ENCODE measurements at places on chromosomes 7 and 10.

DNA sequence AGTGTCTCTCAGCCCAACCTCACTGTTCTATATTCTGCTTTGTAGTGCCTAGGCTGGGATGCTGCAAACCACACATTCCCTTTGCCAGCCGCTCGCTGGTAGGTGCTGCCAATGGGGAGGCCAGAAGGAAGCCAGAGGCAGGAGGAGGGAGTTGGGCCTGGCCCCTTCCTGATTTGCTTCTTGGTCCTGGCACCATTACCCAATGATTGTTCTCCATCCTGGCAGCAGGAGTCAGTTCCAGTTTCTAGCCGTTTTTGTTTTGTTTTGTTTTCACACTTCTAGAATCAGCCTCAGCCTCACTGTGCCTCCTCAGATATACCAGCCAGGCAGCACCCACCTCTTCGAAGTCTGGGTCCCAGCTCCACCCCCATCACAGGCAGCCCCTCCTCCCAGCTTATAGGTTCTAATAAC lies 27.4 kb upstream of the LOXL4 start:
- no peak for DNase-seq

- DNase-seq, result no peak
Observed at GRCh38 chr7:115227473-115228235, 305.8 kb downstream of the MDFIC start.

DNA sequence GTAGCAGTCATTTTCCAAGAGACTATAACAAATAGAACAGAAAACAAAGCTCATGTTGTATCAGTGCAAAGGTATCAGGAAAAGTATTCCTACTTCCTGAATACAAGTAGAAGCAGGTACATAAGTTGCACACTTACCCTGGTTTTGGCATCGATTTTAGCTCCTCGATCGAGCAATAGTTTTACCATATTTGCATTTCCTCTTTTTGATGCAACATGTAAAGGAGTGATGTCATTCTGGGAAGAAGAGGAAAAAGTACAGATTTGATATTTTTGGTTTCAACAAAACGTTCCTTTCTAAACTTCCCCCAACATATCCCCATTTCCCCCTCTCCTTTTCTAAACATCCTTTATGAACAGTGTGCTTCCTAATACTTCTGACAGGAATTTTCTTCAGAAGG lies 155.1 kb downstream of the ANK3 start:
- DNase-seq, result no peak

DNA sequence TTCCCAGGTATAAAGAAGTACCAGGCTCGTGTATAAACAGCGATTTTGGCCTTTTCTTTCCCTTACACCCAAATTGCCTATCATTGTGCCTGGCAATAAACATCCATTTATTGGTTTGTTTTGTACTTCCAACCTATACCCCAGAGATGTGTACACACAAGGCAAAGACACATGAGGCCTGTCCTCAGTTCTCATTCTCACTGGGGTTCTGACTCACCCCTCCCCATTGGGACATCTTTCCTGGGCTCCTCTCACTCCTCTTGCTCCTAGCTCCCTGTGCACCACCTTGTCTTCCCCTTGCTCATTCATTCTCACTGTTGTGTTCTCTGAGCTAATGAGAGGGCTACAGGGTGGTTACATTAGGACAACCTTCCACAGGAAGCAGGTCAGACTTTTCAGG lies 240.7 kb downstream of the ANK3 start:
- DNase-seq, result no peak

DNA sequence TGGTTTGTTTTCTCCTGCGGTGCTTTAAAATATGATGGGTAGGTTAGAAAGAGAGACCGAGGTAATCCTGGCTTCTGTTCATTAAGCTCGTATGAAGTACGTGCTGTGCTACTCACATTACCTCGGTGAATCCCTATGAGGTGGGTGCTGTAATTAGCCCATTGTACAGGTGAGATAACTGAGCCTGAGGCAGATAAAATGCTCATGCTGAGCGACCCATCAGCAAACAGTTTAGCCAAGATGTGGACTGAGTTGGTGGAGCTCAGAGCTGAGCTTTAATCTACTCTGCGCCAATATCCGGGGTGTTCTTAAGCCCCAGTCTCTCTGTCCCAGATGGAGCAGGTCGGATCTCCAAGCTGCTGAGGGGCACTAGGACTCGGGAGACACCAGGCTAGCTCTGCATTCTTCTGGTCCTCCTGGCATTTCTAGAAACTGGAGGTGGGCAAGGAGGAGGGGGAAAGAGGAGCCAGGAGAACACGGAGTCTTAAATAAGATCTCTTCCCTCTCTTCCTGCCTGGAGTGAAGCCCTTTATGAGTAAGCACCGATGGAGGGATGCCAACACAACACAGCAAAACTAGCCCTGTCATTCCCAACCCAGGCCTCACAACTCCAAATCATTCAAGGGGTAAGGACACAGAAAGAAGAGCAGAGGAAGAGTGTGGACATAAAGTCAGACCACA lies 458.5 kb downstream of the KCNMA1 start:
- no peak for DNase-seq

- no peak for DNase-seq
Observed at GRCh38 chr10:49369216-49370162, 26.4 kb downstream of the DRGX start.

DNA sequence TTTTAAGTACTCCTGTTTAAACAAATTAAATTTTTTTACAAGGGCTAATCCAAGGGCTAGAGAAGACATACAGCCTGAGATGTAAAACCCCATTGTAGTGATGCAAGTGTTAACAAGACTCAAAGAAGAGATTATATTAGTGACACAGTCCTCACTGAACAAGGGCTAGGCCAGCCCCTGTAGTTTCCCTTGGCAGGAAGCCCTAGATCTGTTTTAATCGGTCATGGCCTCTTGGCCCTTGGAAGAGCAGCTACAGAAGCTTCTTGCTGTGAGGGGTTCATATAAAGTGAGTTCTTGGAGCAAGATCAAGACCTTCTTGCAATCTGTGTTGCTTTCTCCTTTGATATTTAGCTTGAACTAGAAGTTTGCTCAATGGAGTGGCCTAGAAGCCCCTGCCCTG lies 1339.4 kb downstream of the XPNPEP1 start:
- no peak for DNase-seq

DNA sequence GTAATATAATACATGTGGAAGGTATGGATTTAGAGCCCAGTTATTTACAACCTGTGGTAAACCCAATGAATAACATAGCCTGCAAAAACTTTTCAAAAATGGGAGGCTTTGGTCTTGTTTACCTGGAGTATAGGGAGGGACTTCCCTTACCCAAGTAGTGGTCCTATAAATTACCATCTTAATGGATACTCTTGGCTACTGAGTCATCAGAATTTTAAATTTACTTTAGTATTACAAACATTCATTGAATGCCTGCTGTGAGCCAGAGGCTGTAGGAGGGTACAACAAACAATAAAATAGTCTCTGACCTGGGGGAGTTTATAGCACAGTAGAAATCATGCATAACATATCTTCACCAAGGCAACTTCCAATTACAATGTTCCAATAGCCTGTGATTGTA lies 365.1 kb downstream of the BBS9 start:
- no peak for DNase-seq

- DNase-seq, result no peak
Observed at GRCh38 chr7:2631946-2632732, at the start of gene TTYH3. Gene TTYH3, plus strand, starts transcription at chr7:2631986. Its CDS starts 170 bp downstream, at chr7:2632156.

- DNase-seq, result no peak
Observed at GRCh38 chr7:75649462-75649861, 89.3 kb downstream of the HIP1 start.

DNA sequence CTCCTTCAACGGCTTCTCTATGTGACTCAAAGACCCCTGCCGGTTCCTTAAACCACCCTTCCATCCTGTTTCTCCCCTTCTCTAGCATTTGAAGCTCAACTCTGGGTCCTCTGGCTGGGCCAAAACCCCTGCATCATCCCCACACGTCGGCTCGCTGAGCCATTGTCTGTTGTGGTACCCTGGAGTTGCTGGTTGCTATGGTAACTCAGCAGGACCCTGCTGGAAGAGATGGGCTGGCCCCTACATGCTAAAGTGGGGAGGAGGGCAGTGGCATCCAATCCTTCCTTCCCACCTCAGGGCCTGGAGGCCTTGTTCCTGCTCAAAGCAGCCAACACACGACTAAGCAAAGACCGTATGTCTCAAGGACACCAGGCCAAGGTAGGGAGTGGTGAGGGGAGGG lies 452.5 kb downstream of the PLXNA4 start:
- no peak for DNase-seq

DNA sequence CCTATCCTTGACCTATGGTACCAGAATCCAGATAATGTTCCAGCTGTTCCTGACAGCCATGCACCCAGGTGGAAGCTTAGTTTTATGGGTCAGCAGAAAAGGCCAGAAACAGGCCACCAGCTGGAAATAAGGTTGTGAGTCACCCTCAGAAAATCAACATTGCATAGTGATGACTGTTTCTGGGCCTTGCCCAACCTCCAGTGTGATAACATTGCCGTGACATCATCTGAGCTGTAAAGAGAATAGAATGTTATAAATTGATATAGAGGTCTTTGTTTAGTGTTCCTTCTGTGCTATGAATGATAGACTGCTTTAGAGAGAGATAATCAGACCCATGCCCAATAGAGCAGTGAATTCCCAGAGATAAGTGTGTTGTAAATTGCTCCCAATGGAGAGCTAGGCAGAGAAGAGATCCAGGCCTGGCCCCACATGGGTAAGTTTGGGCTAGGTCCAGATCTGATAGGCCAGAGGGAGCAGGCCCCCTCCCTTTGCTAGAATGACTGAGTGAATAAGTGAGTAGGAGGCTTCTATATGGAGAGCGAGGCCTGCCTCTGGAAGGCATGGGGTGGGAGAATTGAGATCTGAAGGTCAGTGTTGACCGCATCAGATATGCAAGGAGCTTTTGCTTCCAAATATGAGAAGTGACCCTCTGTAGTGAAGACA lies 14.2 kb upstream of the HPS1 start:
- no peak for DNase-seq

DNA sequence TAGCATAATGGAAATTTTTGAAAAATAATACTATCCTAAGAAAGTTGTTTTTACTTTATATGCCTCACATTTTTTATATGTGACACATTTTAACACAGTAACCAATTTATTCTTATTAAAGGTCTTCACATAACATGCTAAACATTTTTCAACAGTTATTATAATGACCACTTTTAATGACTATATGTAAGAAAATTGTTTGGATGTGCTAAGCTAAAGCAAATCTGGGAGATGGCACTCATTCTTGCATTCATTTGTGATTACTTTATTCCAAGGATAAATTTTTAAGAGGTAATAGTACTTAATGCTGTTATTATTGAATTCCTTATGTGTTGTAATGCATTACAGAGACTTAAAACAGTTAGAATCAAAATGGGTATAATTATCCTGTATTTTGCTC lies 88.1 kb downstream of the ANKIB1 start:
- no peak for DNase-seq

Data from activated CD8-positive, alpha-beta memory T cell treated with anti-CD3 and anti-CD28 coated beads for 1 hour (primary cell).